IPS DF 19.7 (cell line): ENCODE measurements at places on chromosomes 11 and 22.

GRCh38 chr11:41245704-41246398 is 213.6 kb downstream of the LRRC4C start:
- no peak for DNase-seq

DNA sequence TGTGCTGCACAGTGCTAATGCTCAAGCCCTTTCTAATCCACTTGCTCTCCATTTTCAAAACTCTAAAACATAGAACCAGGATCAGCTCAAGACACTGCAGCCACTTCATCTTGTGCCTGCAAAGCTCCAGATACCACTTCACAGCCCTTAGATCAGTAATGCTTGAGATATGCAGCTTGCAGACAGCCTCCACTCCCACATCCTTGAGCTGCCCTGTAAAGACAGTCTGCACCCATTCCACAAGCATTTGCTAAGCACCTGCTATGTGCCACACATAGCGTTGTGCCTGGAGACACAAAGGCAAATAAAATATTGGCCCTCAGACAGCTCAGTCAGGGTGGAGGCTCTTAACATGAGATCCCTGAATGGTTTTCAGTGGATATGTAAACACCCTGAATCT is 192.5 kb upstream of the SNX19 start:
- DNase-seq = no peak

DNA sequence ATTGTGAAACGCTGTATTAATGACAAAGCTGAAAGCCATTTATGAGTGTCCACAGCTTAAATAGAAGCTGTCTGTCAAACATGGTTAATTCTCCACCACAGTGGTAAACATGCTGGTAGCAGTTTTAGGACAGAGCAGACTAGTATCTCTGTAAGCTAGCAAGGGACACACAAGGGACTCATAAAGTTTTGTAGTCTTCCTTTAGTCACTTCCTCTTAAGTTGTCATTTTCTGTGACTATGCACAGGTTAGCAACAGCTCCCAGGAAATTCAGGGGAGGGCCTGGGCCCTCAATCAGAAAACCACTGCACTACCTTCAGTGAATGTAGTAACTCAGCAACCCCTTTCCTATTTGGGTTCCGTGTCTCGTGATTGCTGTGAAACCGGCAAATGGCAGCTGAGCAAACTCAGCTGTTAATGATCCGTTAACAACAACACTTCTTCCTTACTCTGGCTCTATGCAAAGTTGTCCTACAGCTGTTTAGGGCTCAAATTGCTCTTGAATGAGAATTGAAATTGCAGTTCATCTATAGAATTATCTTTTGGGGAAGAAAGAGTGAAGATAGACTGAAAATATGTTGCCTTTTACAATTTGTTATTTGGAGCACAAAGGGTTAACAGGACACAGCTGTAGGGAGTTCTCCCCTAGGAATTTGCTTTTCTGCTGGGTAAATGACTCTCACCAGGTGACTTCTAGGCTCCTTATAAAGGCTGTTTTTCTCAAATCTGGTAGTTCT is at the start of gene MMP26:
TSS of gene MMP26 (plus strand) at position 731 of the 736 bp plus-strand sequence.
- DNase-seq = no peak

GRCh38 chr11:64742889-64743590 is 902 bp downstream of the RASGRP2 start:
- no peak for DNase-seq

DNA sequence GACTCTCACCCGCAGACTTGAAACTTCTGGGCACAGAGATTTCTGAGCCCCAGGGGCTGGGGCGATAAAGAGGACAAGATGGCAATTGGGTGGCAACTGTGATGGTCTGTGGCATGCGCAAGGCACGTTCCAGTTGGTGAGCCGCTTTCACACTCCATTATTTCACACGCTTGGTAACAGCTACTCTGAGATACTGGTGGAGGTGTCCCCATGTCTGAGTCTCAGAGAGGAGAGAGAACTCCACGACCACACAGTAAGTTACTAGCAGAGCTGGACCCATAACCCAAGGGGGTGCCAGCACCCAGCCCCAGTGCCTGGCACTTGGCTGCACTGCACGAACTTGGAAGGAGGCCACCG is 6.0 kb upstream of the KCNJ4 start:
- no peak for DNase-seq

DNA sequence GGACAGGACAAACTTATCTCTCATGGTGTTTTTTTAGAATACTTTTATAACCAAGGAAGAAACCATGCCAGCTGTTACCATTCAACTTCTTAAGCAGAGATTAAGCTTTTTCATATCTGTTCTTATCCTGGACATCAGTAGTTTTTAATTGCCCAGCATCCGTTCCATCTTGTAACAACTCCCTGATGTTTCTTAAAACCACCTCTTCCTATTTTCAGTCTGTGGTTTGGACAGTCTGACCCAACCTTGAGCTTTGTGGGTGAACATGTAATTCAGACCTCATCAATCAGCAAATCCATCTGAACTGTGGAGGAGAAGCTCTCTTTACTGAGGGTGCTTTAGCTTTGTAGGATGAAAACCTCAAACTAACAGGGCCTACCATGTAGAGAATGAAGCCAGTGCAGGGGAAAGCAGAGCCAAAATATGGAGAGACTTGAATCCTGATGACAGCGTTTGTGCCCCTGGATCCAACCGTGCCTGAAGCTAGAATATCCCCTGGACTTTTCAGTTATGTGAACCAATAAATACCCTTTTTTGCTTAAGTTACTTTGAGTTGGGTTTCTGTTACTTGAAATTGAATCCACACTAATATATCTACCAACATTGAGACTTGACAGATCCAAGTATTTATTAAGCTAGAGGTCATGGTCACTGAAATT is 9.4 kb downstream of the TUG1 start:
- no peak for DNase-seq

DNA sequence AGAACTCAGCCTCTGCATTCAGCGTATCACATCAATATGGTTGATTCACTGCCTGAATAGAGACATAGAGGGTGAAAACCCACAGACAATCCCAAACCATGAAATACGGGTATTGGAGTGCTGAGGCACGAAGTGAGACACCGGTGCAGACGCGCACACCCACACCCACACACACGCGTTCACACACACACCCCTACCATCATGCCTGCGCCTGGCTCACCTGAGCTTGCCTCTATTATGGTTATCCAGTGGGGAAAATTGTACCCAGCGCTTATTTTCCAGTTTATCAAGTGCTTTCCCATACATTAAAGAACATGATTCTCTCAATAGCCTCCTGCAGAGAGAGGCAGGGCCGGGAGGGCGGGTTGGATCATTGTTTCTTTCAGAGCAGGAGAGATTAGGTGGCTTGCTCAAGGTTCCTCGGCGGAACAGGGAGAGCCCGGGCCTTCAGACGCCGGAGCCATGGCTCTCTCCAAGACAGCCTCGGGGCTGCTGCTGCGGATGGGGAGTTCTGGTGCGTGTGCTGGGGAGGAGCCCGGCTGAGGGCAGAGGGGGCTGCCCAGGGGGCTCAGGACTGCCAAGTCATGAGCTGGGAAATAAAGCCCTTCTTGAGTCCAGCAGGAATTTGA is 78.9 kb upstream of the THY1 start:
- DNase-seq = no peak

DNA sequence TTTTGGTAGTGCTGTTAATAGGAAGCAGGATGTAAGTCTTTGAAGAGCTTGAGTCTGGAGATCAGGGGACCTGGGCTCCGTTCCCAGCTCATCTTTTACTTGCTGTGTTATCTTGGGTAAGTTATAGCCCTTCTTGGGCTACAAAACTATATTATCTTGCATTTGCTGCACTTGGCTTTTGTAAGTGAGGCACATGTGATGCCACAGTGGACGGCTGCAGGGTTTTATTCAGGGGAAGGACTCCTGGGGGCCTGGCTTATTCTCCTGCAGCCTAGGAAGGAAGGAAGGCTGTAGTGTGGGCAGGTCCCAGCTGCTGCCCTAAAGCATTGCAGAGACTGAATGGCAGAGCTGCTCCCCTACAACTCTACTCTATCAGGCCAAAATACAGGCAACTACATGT is 6.4 kb downstream of the CD82 start:
- no peak for DNase-seq

DNA sequence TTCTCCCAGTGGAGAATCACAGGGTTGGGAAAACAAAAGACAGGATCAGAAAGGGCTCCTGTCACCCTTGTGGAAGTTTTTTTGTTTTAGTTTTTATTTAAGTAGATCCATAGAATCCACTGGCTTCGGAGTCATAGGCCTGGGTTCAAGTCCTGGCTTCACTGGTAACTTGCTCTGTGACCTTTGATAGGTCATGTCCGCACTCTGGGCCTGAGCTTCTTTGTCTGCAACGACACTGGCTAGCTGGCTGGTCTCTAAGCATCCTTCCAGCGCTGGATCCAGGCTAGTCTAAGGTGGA is 1.4 kb downstream of the ZFTA start:
- DNase-seq = no peak

DNA sequence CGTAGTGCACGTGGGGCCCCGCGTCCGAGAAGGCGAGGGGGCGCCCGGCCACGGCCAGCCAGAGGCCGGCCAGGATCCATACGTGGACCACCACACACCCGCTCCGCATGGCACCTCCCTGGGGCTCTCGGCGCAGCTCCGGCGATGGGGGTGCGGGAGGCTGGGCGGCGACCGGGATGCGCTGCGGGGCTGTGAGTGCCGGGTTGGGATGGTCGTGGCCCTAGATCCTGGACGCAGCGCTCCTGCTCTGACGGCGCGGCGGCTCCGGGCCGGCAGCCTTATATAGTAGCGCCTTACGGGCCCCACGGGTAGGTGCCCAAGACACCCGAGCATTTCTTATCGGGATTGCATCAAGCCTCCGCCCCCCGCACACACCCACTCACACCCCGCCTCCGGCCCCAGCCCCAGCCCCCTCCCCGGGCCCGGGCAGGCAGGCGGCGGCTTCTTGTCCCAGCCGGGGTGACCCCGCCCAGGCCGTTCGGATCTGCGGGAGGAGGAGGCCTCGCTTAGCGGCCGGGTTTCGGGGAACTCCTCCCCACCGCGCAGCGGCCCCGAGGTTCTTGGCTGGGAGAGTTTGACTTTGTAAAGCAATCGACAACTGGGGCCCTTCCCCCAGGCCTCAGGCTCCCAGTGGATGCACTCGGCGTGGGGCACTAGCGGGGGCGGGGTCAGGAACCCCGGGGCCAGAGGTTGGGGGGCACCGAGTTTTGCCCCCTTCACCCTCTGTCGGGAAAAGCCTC is at the start of gene FGF19:
TSS of gene FGF19 (minus strand) at position 255 of the 740 bp plus-strand sequence. CDS start at position 109, 146 bp downstream.
- no peak for DNase-seq

- no peak for DNase-seq
These were observed 1.9 kb downstream of the ARFGAP3 start for GRCh38 chr22:42855211-42855610.

DNA sequence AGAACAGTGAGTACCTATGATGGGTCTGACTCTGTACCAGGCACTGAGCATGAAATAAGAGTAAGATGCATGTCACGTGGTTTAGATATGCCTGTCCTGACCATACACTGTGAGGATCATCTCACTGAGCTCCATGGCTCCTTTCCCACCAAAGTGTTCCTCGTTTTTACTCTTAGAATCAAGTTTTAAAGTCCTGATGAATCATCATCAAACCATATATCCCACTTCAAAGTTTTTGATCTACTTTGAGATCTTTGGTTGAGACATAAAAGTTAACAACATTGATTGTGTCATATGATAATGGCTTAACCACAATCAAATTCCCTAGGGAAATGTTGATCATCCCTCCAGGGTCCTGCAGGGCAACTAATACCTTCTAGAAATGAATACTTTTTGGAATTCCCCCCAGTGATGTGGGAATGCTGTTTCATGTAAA is 12.8 kb downstream of the ETS1 start:
- no peak for DNase-seq

DNA sequence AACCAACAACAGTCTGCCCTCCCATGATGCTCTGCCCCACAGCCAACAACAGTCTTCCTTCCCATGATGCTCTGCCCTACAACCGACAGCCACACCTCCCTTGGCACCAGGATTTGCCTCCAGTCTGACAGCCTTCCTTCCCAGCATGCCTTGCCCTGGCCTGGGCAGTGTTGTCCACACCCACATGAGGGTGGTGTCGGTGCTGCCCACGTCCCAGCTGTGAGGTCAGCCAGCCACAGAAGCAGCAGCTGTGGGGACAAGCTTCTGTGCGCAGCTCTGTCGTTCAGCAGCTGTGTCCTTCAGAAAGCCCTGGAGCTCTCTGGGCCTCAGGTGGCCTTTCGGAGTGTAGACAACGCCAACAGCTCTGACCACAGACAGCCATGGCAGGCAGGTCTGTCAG is 1378.9 kb downstream of the BRD1 start:
- no peak for DNase-seq

DNA sequence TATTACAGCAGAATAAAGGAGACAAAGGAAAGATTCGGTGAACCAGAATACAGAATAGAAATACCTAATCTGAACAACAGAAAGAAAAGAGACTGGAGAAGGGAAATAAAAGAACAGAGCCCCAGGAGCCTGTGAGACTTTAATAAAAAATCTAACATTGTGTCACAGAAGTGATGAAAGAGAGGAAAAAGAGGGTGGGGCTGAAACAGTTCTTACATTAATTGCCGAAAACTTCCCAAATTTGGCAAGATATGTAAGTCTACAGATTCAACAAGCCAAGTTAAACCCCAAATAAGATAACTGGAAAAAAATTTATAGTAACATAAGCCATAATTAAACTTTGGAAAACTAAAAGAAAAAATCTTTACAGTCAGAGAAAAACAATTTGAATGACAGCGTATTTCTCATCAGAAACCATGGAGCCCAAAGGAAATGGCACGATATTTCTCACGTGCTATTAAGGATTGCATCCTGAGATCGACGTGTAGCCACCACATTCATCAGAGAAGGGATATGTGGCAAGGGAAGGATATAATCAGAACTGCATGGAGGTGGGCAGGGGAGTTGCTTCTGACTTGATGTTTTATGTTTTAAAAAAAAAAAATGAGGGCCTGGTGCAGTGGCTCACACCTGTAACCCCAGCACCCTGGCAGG is 73.9 kb downstream of the SGSM3 start:
- DNase-seq = no peak

DNA sequence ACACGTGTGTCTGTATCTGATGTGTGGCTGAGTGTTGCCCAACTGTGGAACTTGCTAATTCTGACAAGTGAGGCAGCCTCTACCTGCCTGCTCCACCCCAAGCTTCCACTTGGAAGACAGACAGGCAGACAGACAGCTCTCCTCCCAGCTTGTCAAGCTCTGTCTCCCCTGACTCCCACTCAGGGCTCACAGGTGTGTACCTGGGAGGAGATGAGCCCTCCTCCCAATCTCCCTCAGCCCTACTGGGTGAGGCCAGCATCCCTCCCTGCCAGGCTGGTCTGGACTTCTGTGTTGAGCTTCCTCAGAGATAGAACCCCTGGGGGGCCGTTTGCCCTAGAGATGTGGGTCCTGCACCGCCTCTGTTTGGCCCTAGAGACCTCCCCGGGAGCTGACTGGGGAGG is 1.0 kb upstream of the CHRM1 start:
- DNase-seq = no peak
